ENCODE measurements at places on chromosomes 4 and X.

- peak; percentile 9 for DNase-seq
These were observed 13.2 kb downstream of the PSAPL1 start for GRCh38 chr4:7421356-7422150.

DNA sequence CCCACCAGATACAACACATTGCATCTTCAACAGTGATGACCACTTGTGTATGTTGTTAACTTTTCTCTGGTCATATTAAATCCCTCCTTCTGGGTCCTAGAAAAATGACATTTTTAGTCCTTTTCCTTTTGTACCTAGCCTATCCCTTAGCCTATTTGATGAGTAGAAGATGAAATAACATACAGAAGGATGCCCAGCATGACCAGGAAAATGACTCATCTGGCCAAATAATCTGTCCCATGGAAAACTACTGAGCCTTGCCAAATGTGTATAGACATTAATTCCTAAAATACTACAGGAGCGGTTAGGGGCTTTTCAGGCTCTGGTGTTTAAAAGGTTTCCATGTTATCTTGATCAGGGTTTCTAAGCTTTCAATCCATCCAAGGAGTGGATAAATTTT, 129.0 kb upstream of the KCNIP4 start:
- DNase-seq: no peak

- DNase-seq: no peak
These were observed 3.4 kb downstream of the GALNT7 start for GRCh38 chr4:173171987-173172386.

DNA sequence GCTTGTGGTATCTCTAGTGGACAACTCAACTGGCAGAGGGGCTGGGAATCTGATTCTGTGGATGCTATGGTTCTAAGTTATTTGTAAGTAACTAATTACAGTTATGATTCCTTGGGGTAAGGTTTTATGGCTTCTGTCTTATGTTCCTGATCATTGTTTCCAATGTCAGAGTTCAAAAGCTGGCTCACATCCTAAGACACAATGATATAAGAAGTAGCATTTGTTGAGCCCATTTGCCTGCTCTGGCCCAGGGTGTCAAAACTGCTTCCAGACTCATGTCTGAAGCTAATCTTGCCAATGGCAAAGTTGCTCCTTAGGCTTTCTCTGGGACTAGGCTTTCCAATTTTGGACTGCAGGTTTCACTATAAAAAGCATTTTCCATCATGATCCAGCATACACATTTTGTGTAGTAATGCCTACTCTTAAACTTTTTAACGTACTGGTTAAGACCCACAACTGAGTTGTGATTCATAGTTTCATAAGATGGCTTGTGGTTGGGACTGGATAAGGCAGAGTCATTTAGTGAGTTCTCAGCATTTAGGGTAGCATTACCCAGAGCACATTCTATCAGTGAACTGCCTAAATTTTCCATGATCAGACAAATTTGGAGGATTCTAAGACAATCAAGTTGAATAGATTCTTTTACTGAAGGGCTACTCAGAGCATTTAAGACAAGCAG, 50.0 kb downstream of the CCNI start:
- DNase-seq: no peak

GRCh38 chr4:7343950-7344349, 90.8 kb downstream of the PSAPL1 start:
- DNase-seq: no peak

- DNase-seq: no peak
These were observed 56.4 kb downstream of the SLC2A9 start for GRCh38 chr4:9964879-9965278.

DNA sequence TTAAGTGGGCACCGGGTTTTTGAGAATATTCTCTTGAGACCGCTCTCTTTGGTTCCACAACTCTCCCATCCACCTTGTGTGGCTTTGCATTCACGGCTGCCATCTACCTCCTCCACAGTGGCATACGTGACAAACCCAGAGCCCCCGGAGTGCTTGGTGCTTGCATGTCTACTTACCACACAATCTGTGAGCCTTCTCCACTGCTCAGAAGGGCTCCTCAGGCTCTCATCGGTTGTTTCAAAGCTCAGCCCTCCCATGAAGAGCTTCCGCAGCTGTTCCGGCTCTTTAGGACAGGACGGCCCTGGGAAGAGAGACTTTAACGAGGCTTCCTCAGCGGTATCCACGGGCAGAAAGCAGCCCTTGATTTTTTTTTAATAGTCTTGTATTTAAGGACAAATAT, 167.6 kb upstream of the ANK2 start:
- DNase-seq: no peak

- no peak for DNase-seq
These were observed 61.2 kb upstream of the CAMK2D start for GRCh38 chr4:113822555-113823290.

GRCh38 chr4:185207466-185207865, 1.9 kb upstream of the SNX25 start:
- no peak for DNase-seq

DNA sequence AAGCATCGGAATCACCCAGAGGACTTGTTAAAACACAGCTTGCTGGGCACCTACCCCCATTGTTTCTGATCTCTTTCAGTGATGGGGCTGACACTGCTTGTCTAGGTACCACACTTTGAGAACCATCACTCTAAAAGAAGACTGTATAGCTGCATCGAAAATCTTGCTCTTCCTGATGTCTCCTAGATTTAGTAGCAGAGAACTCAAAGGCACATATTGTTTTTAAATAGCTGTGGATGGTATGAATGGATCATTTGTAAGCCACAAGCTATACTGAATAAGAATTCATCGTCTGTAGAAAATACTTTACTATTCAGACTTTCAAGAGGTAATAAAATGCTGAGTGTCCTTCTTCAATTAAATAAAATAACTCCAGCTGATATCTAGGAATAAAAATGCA, 405.4 kb downstream of the ANKRD50 start:
- DNase-seq: no peak

DNA sequence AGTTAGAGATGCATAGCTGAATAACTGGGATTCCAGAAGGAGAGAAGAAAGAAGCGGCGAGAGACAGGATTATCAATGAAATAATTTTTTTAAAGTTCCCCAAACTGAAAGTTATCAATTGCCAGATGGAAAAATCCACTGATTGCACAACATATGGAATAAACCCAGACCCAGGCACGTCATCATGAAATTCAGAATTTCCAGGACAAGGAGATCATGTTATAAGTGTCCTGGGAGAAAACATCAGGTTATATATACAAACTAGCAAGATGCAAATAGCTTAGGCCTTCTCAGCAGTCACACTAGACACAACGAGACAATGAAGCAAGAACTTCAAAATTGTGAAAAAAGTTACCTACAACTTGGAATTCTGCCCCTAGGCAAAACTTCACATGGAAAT, 200.0 kb downstream of the PALLD start:
- no peak for DNase-seq

DNA sequence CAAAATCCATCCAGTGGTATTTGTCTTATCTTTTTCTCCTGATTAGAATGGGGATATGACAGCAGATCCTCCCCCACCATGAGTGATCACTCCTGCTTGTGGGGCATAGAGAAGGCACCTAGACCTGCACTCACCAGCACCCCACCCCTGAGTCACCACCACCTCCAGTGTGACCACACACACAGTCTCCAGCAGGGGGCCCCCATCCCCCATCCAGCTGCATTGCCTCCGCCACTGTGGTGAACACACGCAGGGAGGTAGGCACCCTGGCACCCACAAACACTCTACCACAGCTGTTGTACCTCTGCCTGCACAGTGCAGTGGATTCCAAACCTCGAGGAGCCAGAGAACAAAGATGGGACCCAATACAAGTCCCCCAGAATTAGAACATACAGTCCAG, 9.0 kb upstream of the MAGEA8 start:
- DNase-seq: peak; percentile 72

- no peak for DNase-seq
These were observed 1513.0 kb downstream of the STIM2 start for GRCh38 chr4:28373601-28374000.

DNA sequence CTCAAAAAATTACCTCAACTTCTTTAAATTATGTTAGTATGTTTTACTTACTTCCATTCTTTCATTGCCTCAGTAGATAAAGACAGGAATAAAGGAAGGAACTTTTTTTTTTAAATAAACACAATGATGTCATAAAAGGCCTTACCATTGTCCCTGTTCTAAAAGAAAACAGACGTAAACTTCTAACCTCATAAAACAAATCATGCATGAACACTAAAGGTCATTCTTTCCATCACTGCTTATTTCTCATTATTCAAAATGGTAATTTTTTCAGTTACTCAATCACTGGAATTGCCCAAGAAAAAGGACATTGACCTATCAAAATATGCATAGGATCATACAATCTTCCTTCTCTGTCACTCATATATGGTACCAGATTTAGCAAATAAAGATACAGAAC, 32.2 kb upstream of the ARMCX2 start:
- DNase-seq: no peak

- no peak for DNase-seq
These were observed 40.0 kb upstream of the ADRA2C start for GRCh38 chr4:3725936-3726870.

DNA sequence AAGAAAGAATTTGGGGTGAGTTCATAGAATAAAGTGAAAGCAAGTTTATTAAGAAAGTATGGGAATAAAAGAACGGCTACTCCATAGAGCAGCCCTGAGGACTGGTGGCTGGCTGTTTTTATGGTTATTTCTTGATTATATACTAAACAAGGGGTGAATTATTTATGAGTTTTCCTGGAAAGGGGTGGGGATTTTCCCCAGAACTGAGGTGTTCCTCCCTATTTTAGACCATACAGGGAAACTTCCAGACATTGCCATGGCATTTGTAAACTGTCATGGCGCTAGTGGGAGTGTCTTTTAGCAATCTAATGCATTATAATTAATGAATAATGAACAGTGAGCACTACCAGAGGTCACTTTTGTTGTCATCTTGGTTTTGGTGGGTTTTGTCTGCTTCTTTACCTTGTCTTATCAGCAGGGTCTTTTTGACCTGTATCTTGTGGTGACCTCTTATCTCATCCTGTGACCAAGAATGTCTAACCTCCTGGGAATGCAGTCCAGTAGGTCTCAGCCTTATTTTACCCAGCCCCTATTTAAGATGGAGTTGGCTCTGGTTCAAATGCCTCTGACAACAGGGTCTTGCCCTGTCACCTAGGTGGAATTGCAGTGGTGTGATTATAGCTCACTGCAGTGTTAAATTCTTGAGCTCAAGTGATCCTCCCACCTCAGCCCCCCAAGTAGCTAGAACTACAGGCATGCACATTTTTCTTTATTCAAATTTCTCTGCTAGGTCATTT, 27.1 kb downstream of the RAPGEF2 start:
- no peak for DNase-seq

DNA sequence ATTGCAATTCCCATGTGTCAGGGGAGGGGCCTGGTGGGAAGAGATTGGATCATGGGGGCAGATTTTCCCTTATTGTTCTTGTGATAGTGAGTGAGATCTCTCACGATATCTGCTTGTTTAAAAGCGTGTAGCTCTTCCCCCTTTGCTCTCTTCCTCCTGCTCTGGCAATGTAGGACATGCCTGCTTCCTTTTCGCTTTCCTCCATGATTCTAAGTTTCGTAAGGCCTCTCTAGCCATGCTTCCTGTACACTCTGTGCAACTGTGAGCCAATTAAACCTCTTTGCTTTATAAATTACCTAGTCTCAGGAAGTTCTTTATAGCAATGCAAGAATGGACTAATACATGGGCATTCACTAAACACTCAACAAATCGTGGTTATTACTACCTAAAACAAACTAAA, 37.2 kb upstream of the PAPSS1 start:
- DNase-seq: no peak

DNA sequence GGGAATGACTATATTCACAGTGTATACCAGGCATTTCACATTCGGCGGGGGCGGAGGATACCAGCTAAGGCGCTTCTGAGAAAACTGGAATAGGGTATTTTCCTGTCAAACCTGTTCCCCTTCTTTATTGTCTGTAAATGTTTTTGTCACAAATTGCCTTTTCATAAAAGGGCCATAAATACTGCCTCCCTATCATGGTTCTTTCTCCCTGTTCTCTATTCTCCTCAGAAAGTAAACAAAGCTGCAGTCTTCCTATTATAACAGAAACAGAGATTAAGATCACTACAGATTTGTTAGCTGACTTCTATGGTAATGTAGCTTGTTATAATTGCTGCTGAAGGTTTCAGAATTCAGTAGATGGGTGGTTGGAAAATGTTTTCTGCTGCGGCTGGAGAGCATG, 32.2 kb downstream of the MID2 start:
- no peak for DNase-seq

- no peak for DNase-seq
These were observed 18.5 kb upstream of the APBB2 start for GRCh38 chr4:41232856-41233255.

GRCh38 chr4:45082101-45082500, 355.7 kb upstream of the GNPDA2 start:
- no peak for DNase-seq

DNA sequence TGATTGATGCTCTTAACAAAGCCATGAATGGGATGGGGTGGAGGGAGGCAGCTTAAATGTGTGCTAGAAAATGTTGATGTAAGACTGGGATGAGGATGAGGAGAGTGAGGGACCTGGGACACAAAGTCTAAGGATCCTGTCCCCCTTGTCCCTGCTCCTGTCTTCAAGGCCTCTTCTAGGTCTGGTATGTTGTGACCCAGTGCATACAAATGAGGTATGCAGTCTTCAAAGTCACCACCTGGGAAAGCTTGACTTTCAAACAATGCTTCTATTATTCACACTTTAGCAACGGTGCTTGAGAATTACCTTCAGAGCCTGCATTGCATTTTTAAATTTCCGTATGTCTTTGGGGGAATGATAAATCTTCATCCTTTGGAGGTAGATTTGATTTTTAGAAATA, 88.4 kb upstream of the SLC34A2 start:
- no peak for DNase-seq

- DNase-seq: no peak
These were observed 303.0 kb upstream of the PRPS2 start for GRCh38 chrX:12488220-12488619.

- no peak for DNase-seq
These were observed 2.6 kb upstream of the SHOX start for GRCh38 chrX:627995-628394.

DNA sequence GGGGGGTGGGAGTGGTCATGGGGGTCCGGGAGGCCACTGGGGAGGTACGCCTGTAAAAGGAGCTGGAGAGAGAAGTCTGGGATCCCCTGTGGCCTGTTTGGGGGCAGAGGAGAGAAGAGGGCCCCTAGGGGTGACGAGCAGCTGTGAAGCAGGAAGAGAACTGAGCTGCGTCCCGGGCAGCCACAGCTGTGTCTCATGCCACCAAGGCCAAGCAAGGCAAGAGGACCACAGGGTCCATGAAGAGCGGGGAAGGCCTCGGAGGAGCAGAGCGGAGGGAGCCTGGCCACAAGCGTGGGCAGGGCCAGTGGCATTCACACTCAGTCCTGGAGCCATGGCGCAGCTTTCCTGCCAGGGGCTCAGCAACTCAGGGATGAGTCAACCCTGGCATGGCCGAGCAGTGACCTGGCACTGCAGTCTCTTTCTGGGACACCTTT, 13.6 kb upstream of the NAT8L start:
- DNase-seq: no peak
